ENCODE measurements at places on chromosomes 13 and 19.

DNA sequence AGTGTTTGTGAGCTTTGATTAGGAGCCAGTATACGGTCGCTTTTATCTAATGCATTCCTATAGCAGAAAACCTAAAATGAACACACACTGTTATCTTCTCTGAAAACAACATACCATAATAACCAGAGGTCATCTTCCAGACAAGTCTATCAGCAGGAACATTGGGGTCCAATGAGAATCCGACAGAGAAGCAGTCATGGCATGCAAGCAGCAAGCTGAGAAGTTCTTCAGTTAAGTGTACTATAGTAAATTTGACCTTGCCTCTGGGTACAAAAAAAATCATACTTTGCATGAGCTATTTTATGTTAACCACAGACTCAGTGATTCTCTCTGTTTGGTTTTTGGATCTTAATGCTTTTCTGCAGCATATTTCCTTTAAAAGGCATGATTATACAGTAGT, 1505.1 kb downstream of the PCDH9 start:
- peak; percentile 22 for DNase-seq

GRCh38 chr19:30512176-30513081, 140.2 kb downstream of the ZNF536 start:
- peak; percentile 78 for DNase-seq

DNA sequence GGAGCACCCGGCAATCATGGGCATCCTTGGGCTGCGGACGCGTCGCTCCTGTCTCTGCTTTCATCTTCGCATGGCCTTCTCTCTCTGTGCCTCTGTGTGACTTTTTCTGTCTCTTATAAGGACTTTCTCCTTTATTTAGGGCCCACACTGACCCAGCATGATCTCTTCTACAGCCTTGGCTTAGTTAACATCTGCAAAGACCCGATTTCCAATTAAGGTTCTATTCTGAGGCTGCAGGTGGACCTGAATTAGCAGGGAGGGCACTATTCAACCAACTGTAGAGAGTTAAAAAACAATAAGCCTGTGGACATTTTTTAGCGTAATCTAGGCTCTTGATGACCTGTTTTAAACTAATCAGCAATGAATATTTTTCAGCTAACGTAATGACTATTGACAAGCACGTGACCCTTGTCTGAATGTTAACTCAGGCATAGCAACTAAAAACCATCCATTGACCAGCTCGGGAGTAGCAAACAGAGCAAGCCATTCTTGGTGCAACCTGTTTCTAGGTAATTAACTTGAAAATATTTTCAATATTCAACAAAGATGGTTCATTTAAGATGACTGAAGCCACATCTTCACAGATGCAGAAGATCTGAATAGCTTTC, 15.2 kb downstream of the F10 start:
- DNase-seq: no peak

GRCh38 chr19:30669329-30670010, 297.3 kb downstream of the ZNF536 start:
- DNase-seq: peak; percentile 35

DNA sequence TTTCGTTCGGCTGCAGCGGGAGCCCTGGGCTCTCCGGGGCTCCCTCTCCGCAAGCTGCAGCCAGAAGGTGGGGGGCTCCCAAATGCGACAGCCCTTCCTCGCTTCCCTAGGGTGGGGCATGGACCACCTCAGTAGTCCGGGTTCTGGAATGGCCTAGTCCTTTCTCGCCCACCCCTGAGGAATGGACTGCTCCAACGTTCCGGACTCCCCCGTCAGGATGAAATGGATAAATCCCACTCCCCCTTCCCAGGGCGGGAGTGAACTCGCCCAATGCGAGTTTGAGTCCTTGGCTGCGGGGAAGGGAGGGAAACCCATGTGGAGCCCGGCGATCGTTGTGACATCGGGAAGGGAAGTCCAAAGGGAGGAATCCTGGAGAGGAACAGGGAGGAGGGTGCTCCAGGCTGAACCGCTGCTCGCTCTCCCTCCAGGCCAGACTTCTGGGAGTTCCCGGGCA, 5.5 kb downstream of the HRC start:
- DNase-seq: peak; percentile 92

GRCh38 chr19:7513809-7514642, 1.9 kb upstream of the ZNF358 start:
- DNase-seq: no peak

- no peak for DNase-seq
Measured at GRCh38 chr19:52936151-52936953, 13.1 kb upstream of the ZNF888 start.

GRCh38 chr19:48170817-48171347, 402 bp downstream of the ZSWIM9 start:
- no peak for DNase-seq

GRCh38 chr13:65959305-65959704, 1270.8 kb downstream of the PCDH9 start:
- no peak for DNase-seq

DNA sequence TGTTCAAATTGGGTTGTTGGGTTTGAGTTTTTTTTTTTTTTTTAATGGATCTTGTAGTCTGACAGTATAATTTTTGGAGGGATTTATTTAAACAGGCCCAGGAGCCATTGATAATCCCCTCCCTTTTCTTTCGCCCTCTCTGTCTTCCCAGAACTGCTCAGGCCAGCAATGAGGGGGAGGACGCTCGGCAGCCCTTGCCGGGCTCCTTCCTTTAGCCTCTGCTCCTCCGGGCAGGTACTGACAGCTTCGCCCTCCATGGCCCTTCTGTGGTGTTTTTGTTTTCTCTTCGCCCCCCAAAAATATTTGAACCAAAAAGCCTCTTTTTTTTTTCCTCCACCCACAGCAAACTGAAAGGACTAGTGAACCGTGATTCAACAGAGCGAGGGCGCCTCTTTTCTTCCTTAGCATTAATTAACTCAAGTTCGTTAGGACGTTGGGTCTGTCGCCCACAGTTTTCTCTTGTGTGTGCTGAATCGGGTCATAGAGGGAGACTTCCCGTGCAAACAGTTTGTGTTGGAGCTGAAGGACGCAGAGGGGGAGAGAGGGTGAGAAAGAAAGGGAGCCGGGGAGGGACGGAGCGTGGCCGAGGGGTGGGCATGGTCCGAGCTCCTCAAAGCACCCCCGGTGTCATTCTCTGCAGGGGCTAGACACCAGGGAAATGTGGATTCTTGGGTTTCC, 21.5 kb downstream of the NFIX start:
- DNase-seq: no peak

- no peak for DNase-seq
Measured at GRCh38 chr13:49165798-49166752, 54.1 kb upstream of the MLNR start.

Data from fibroblast of skin of right quadriceps (primary cell).